ENCODE measurements at places on chromosomes 12 and 14. TPM values are rescaled to one million over a fixed set of nuclear protein-coding genes. Genes with fewer than 3 reads are reported as not detected.

The NCOR2 gene
- 72.4 TPM for total RNA-seq

GRCh38 chr14:31257244-31257553 lies 49.6 kb upstream of the HECTD1 start:
- DNase-seq: no peak

The RAD51AP1 gene
- total RNA-seq: 49.9 TPM

GRCh38 chr12:121033625-121034349 lies 5.3 kb downstream of the OASL start:
- peak; percentile 92 for DNase-seq

GRCh38 chr12:43349863-43350262 lies 202.1 kb downstream of the ADAMTS20 start:
- peak; percentile 26 for DNase-seq

DNA sequence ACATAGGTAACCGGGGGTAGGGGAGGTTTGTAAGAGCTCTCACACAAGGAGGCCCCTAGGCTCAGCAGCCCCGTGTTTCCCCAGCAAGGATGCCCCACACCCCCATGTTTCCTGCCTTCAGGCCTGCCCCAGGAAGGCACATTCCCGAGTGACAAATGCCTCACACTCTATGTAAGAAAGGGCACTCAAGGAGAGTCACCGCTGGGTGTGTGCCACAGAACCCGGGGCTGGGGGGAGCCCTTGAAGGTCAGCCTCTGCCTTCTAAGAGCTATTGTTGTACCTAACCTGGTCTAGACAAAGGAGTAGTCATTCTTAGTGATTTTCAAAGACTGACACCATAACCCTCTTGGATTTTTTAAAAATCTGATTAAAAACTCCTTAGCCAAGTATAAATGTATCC lies 333.6 kb downstream of the DPF3 start:
- DNase-seq: no peak
